Vagina (tissue), 2 donors: ENCODE measurements at places on chromosomes 1 and 21.

GRCh38 chr1:77562596-77563150 lies 119.8 kb downstream of the ZZZ3 start:
- no peak for DNase-seq

- DNase-seq = no peak
Observed at GRCh38 chr1:23537296-23537973, 6.4 kb upstream of the E2F2 start.

GRCh38 chr1:22804406-22804805 lies 93.8 kb downstream of the EPHB2 start:
- no peak for DNase-seq

DNA sequence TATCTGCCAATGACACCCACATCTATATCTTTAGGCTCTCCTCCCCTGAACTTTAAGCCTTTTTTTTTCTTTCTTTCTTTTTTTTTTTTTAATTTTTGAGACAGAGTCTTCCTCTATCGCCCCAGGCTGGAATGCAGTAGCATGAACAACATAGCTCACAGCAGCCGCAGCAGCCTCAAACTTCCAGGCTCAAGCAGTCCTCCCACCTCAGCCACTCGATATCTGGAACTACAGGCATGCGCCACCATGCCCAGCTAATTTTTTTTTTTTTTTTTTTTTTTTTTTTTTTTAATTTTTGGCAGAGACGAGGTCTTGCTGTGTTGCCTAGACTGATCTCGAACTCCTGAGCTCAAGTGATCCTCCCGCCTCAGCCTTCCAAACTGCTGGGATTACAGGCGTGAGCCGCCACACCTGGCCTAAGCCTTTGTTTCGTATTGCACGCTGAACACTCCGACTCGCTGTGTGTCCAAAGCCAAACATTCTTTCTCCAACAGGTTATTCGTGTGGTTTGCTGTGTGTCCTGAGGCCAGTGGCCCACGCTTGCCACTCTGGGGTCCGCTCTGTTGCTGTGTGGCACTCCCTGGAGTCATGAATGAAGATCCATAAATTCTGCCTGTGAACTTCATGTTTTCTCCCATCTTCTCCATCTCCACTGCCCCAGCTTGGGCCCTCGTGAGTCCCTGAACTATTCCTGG lies 119.4 kb downstream of the CAMTA1 start:
- no peak for DNase-seq

DNA sequence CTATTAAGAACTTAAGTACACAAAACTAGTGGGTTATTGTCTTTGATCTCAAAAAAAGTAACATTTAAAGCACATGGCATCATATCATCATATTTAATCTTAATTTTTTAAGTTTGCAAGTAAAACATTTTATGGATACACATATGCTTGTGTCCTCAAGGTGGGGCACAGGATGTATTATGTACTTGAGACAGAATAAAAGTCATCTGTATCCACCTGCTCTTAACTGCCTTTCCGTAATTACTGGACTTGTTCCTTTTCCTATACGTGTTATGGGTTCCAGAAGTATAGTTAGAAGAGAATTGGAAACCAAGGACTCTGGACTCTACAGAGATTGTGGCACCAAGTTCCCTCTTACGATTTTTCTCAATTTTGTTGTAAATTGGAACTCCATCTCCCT lies 79.4 kb downstream of the FCRL5 start:
- no peak for DNase-seq

DNA sequence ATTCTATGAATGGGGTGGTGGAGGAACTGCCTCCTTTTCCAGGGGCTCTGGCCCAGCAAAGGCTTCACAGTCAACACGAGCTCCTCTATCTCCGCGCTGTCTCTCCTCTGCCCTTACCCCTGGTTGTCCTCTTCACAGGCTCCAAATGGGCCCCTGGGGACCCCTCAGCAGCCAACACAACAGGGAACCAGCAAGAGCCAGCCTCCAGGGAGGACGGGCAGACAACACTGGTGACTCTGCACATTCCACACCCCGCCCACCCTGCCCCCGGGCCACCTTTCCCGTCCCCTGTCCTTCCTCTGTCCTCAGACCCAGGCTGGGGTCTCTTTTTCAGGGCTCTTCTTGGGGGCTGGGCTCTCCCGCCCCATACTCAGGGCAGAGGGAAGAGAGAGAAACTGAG lies 17.5 kb upstream of the ETV3 start:
- peak; percentile 72 for DNase-seq

DNA sequence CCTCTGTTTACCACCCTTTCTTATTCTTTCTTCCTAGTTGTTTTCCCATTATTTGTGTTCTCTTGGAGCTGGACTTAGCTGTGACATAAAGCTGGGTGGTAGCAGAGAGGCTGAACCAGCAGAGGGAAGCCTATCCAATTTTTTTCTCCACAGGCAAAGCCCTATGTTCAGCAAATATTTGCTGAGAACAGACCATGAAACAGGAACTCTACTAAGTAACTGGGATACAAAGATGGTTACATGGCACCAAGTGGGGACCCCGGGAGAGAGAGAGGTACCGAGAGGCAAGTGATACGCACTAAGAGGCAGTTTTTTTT lies 6.6 kb downstream of the CFAP141 start:
- DNase-seq = no peak

DNA sequence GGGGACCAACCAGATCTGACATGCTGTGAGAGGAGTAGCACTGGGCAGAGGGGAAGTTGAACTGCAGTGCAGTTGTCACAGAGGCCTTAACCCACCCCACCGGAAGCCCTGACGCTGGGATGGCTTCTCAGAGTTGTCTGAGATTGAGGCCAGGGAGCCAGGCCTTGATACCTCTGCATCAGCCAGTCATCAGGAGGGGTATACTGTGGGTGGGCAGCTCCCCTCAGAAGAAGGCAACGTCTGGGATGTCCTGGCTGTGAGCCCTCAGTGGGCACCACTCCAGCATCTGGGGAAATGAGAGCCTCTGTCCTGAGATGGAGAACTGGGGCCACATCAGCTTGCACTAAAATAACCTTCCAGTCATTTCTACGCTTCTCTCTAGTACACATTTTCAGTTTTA lies 47.9 kb upstream of the BCAR3 start:
- no peak for DNase-seq

GRCh38 chr21:29258626-29259338 lies 39.9 kb upstream of the BACH1 start:
- no peak for DNase-seq

DNA sequence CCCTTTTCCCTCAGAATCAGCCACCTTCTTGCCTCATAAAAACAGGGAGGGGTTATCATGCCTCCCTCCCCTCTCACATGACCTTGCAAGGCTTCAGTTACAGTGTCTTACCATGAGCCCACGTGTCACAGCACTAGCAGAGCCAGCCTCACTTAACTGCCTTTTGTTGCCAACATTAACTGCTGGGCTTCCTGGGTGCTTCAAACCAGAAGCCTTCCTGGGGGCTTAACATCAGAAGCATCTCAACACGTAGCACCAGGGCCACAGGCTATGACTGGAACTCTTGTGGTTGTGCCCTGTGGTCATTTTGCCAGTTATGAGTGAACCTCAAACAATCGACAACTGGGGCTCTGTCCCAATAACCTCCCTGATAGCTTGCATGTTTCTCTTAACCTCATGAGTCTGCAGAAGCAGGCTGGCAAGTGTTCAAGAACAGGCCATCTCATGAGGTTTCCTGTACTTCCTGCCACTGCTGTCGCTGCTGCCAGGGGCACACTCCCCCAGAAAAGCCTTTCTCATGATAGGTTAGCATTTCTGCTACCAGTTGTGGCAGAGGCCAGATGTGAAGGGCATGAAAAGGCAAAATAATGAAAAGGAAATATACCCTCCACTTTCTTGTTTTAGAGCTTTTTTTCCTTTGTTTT lies 132.2 kb downstream of the GLUL start:
- no peak for DNase-seq

- no peak for DNase-seq
Observed at GRCh38 chr1:117060441-117061317, 553 bp downstream of the TTF2 start.

GRCh38 chr1:157542676-157543075 lies 9.6 kb downstream of the FCRL5 start:
- no peak for DNase-seq

- no peak for DNase-seq
Observed at GRCh38 chr1:81989524-81989923, 188.8 kb downstream of the ADGRL2 start.

- no peak for DNase-seq
Observed at GRCh38 chr21:37200641-37201480, 66.3 kb downstream of the VPS26C start.

GRCh38 chr1:82044111-82044510 lies 243.4 kb downstream of the ADGRL2 start:
- DNase-seq = no peak

- DNase-seq = no peak
Observed at GRCh38 chr1:93143136-93143535, 37.1 kb downstream of the TMED5 start.

DNA sequence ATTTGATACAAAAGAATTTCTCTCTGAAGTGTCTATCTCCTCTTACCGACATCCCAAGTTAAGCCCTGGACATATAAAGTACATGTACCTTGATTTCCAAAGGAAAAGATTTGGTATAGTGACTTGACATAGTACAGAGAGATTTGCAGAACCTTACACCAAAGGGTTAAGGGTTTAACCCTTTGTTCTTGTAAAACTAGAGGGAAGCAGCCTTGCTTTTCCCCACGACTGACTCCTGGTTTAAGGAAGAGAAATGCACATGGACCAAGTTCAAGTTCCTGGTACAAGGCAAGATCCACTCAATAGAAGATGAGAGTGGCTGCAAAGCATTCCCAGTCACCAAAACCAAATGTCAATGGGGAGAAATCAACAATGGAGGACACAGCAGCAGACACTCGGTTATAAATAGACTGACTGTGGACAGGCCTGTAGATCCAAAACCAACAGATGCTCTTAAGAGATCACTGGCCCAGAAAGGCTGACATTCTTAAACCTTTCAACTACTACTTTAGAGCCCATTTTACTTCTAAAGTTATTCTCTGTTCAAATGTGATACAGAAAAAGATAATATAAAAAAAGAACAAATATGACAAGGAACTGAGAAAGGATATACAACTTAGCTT lies 69.4 kb downstream of the PUM1 start:
- no peak for DNase-seq

DNA sequence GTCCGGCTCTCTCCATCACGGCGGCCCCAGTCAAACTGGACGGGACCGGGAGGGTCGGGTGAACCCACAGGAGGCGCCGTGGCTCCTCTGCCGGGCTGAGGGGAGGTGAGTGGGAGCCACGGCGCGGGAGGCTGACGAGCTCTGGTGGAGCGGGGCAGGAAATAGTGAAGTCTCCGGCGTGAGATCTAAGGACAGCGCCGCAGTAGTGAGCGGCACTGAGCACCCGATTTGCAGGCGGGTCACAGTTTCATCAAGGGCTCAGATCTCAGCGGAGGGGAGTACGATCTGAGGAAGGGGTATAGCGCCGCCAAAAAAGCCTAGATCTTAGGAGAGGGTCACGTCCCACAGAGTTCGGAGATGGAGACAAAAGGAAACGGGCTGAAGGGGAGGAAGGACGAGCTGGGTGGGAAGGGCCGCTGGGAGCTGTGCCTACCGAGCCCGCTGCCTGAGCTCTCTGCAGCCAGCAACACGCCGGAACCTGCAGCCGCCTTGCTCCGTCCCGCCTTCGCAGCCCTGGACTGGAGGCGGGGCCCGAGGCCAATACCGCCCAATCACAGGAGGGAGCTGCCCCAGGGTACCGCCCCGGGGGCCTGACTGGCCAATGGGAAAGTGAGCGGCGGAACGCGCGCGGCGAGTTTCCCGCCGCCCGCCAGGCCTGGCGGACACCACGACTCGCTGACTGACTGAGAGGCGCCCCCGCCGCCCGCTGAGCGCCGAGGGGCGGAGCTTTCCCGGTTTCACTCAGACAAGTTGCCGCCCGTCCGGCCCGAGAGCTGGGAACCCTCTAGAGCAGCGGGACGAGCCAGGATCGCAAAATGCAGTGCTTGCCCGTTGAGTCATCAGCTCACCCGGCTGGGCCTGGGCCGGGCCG lies 1.9 kb downstream of the SFN start:
- no peak for DNase-seq

DNA sequence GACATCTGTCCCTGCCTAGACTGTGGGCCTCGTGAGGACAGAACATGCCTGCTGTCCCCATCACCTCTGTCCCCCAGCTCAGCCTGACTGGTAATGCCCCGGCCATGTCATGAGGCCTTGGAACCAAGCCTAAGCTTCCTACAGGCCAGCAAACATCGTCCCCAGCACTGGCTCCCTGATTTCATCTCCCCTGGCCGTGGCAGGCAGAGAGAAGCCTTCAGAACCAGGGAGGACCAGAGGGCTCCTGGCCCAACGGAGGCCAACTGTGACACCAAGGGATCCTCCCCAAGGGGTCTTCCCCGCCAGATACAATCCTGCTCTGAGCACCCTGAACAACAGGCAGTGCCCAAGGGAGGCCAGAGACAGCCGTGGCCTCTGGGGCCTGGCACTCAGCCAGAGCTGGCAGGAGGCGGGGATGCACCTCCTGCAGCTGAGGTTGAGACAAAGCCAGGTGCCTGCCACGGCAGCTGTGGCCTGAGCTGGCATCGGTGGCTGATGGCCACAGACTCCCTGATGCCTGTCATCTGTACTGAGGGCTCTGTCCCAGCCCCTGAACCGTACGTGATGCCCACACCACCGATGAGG lies 9.9 kb upstream of the NPHP4 start:
- no peak for DNase-seq

GRCh38 chr21:42526379-42526727 lies 12.7 kb downstream of the SLC37A1 start:
- no peak for DNase-seq

DNA sequence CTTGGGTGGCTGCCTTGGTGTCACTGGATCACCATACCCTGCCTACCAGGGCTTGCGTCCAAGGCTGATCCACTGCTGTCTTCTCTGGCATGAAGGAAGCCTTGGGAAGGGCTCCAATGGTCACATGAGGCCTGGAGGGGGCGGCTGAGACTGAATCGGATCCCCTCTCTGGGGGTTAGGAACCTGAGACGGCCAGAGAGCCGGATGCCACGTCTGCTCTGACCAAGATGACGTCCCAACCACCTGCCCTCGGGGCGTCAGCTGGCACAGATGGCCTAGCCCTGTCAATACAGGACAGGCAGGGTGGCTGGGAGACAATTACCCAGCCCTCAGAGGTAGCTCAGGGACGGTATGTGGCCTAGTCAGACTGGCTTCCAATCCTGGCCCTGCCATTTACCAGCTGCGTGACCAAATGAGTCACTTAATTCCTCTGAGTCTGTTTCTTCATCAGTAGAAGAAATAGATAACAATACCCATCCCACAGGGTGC lies 5.4 kb downstream of the TRIM62 start:
- no peak for DNase-seq

- no peak for DNase-seq
Observed at GRCh38 chr1:162710345-162710744, 78.1 kb downstream of the DDR2 start.

GRCh38 chr21:14869984-14870852 lies 194.6 kb downstream of the NRIP1 start:
- no peak for DNase-seq

GRCh38 chr21:15868940-15869339 lies 139.2 kb downstream of the USP25 start:
- DNase-seq = no peak

DNA sequence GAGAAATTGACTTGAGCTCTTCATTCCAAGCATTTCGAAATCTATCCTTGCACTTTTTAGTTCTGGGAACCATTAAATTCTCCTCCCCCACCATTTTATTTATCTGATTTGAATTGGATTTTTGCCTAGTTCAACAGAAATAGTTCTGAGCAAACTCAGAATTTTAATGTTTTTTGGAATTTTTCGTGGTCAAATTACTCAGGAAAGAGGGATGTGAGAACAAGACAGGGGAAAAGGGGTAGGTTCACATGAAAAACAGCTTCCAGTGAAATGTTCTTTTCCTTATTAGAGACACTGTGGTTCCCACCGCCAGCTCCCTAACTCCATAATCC lies 5.7 kb upstream of the ZNF697 start:
- no peak for DNase-seq

GRCh38 chr1:9164919-9165318 lies 36.0 kb upstream of the GPR157 start:
- no peak for DNase-seq
